Stimulated activated CD8-positive, alpha-beta memory T cell treated with anti-CD3 and anti-CD28 coated beads, Interleukin-7, amount 100 ng/mL, for 48 hours (primary cell): ENCODE measurements at places on chromosomes 13 and 19.

DNA sequence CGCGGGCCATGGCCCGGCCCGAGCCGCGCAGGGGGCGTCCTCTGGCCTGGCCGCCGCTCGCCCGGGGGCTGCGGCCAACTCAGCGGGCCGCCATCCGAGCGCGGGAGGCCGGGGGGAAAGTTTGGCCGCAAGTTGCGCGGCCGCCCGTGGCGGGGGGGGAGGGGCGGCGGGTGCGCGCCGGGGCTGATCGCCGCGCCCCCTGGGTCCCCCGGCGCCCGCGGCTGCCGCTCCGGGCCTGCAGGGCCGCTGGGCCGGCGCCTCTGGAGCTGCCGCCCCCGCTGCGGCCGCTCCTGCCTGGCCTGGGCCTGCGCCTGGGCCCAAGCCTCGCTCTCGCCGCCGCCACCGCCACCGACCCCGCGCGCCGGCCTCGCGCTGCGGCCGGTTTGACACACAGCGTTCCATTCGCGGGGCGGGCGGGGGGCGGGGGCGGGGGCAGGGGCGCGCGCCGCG is at the start of gene NR2F6:
NR2F6 (minus strand) TSS at position 385 of the 450 bp plus-strand sequence. CDS start 699 bp downstream, outside the sequence.
- no peak for DNase-seq

DNA sequence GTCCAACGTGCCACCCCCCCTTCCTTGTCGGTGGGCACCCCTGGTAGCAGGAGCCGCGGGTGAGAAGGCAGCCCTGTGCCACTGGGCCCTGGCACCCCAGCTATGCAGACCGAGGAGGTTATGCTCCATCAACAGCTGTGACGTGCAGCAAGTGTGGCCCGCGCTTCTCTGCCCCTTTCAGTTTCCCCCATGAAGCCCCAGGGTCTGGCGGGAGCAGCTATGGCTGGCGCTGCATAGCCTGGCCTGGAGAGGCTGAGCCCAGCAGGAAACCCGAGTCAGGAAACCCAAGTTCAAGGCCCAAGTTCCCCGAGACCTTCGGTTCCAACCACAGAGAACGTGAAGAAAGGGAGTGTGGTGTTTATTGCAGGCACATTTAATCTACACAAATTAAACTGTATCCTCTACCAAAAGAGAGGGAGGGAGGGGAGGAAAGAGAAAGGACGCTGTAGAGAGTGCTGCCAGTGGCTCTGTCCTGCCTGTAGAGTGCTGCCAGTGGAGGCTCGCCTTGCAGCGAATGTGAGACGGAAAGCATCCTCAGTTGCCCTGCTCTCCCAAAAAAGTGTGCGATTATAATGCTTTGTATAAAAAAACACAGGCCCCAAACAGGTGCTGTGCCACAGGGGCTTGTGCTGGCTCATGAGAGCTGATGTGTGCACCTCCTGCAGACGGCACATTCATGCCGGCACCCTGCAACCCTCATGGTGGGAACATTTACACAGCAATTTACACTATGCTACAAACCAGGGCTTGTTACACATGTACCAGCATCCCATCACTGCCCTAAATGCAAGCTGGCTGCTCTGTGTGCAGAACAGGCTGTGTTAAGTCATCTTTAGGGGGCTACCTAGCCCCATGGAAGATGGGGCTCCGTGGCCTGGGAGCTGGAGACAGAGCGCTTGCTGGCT is 16.3 kb downstream of the POP4 start:
- no peak for DNase-seq

DNA sequence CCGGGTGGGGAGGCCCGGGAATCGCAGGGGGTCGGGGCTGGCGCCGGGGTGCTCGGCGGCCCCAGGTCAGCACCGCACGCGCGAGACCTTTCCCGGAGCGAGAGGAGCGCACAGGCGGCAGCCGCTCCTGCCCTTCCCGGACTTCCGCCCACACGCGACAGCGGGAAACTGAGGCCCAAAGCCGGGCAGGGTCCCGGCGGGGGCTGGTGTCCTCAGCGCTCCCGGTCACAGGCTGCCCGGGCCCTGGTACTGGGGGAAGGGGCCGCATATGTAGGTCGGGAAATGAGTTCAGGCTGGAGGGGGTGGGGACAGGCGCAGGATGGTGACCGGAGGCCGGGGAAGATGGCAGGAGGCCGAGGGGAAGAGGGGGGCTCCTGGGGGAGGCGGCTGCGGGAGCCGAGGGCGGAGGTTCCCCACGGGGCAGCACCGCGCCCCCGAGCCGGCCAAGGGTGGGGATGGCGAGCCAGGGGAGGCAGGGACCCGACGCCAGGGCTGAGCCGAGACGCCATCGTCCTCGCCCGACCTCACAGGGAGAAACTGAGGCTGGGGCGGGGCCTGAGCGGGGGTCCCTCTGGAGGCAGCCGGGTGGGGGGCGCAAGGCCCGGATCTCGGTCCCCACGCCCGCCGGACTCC is 662 bp downstream of the CBARP start:
- DNase-seq, result no peak

GRCh38 chr13:47718556-47718955 is 282.5 kb downstream of the SUCLA2 start:
- DNase-seq, result no peak

- DNase-seq, result no peak
These were observed 1784.6 kb downstream of the SLITRK5 start for GRCh38 chr13:89455741-89456140.

- no peak for DNase-seq
These were observed 10.7 kb downstream of the APLP1 start for GRCh38 chr19:35879068-35879467.
